ENCODE measurements at places on chromosomes 11 and 22.
A peak's percentile ranks its signal among the peaks of the same experiment; 100 is the strongest.

- DNase-seq = no peak
Measured at GRCh38 chr11:49424136-49424535, 215.7 kb upstream of the FOLH1 start.

DNA sequence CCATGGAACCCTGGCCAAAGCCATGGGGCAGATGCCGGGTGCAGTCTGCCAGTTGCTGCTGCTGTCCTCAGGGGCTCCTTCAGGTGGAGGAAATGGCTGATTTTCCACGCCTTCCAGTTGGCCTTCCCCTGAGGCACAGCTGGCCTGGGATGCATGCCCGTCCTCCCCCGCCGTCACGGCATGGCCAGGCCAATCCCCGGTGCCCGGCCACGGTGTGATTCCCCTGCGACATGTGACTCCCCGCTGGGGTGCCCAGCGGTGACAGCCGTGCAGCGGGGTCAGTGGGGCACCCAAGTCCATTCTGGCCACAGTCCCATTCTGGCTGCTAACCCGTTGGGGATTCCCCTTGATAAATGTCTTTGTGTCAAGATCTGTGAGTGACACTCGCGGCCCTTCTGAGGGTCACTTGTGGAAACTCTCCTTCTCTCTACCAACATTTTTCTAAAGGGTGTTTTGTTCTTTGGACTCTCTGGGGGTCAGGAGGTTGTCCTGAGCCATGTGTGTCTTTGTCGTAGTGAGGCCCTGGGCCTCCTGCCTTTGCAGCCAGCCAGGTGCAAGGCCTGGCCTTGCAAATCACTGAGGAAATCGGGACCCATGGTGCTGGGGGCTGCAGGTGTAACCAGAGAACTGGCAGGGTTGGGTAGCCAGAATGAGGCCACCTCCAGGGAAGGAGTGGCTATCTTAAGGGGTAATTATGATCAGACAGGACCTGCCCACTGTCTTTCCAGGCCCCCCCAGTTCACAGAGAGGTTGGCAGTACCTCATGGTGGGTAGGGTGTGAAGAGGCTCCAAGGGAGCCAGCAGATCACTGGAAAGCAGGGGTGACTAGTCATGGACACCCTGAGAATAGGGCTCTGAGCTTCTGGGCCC, 37.1 kb downstream of the KCNQ1OT1 start:
- DNase-seq = no peak

- no peak for DNase-seq
Measured at GRCh38 chr11:112013497-112014164, 11.6 kb upstream of the DLAT start.

DNA sequence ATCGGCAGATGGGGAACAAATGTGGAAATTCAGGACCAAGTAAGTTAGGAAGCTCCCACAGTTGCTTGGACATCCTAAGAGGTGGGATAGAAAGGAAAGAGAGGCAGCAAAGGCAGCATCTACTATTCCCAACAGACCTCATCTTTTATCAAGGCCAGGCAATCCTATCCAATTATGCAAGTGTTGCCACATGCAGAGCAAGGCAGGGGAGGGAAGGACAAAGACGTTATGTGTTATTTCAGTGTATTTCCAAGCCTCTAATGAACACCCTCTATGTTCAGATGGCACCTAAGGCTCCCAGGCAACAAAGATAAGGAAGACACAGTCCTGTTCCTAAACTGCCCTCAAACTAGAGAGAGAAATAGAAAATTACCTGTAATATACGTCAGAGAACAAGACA, 9.2 kb downstream of the TIGD3 start:
- DNase-seq = no peak

GRCh38 chr11:57637626-57638004, 12.1 kb downstream of the YPEL4 start:
- DNase-seq = no peak

DNA sequence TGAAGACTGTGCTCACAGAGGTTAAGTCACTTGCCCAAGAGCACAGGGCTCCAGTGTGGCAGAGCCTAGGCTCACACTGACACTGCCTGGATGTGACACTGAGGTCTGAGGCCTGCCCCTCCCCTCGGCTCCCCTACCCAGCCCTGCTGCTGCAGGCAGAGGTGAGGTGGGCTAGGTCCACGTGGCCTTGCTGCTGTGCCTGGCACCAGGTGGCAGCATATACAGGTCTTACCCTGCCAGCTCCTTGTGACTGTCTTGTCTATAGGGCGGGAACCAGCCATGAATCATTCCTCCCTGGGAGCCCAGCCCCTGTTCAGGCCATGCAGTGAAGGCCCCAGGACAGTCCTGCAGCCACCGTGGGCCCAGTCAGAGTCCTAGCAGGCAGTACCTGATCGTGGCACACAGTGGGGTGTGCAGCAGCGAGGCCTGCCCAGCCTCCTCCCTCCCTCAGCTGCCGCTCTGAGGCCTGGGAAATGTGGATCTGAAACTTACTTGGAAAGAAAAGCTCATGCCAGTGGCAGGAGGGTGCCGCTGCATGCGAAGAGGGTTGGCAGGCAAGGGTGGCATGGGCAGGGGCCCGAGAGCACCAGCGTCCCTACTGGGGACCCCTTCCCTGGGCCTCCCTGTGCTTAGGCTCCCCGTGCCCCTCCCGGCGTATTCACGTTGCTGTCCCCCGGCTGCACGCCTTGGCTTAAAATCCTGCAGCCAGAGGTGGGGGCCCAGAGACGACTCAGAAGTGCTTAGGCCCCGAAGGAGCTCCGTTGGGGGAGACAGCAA, 1.2 kb upstream of the CERK start:
- DNase-seq = no peak

DNA sequence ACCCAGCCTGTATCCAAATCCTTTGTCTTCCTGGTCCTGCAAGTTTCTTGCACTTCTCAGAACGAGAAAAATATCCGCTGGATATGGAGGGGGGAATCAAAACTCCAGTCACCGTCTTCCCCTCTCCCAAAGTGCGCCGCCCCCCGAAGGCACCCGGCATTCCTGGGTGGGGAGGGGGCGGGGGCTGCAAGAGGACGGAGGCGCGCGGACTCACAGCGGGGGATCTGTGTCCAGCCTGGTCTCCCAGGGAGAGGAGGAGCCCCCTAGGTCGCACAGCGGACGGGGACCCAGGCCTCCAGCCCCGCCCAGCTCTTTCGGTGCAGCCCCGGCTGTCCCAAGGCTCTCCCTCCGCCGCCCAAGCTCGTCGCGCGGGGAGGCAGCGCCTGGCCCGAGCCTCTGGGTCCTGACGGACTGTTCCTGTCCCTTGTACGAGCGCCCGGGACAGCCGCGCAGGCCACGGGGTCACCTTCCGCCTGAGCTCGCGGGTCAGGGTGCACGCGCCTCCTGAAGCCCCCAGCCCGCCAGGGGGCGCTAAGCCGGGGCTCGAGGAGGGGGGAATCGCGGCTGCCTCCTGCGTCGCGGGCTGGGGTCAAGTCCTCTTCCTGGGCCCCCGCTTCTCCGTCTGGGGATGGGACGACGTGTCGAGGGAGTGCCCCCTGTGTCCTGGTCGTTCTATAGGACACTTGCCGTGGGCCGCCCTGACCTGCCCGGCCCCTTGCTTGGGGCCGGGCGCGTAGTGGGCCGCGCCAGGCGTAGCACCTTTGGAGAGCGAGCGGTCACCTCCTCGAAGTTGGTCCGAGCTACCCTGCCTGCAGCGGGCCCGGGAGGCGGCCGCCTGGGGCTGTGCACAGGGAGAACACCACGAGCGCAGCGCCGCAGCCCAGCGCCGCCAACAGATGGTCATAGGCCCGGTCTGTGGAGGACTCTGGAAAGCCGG, 2.4 kb upstream of the WNT11 start:
- DNase-seq = peak; percentile 45

- DNase-seq = peak; percentile 6
Measured at GRCh38 chr11:18536209-18536608, 9.5 kb upstream of the TSG101 start.

DNA sequence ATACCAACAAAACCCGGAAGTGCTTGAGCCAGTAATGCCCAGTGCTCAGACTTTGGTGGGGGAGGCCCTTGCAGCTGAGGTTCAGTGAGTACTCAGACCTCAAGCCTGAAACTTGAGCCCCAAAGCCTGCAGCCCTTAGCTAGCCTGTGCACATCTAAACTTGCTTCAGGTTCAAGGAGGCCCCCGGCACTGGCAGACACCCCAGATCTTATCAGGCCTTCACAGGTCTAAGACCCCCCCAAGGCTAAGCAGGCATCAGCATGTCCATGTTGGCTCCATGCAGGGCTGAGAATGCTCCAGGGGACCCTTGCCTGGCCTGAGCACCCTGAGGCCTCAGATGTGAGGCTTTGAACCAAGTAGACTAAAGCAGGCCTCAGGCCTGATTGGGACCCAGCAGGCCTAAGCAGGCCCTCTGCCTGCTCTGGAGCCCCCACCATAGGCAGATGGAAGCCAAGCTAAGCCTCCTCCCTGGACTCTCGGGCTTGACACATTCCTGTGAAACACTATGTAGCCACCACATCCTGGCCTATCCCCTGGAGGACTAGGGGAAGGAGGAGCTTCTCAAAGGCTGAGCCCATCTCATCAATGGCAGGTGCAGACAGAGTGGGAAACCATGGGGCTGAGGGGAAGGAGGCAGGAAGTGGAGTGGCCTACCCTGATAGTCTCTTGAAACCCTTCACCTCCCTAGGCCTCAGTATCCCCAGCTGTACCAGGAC, 1.2 kb upstream of the CASTOR1 start:
- DNase-seq = no peak

- no peak for DNase-seq
Measured at GRCh38 chr11:10558288-10558687, 10.2 kb downstream of the LYVE1 start.

DNA sequence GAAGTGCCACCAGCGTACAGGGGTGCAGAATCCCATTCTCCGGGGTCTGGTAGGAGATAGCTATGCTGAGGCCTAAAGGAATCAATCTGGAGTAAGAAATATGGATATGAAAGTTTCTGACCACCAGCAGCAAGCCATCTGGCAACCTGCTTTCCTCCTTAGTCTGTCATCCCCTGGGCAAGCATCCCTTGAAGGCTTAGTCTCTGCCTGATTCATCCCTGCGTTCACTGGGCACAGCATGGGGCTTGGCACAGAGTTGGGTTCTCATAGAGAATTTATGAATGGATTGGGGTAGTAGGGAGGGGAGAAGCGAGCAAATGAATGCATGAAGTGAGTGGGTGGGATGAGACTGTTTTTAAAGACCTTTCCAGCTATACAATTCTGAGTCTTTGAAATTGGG, 85.8 kb upstream of the NARS2 start:
- no peak for DNase-seq

- no peak for DNase-seq
Measured at GRCh38 chr11:8320076-8320475, 56.4 kb upstream of the LMO1 start.

- no peak for DNase-seq
Measured at GRCh38 chr11:123481640-123482039, 51.6 kb downstream of the GRAMD1B start.

- no peak for DNase-seq
Measured at GRCh38 chr11:129840236-129840635, 24.6 kb downstream of the TMEM45B start.

DNA sequence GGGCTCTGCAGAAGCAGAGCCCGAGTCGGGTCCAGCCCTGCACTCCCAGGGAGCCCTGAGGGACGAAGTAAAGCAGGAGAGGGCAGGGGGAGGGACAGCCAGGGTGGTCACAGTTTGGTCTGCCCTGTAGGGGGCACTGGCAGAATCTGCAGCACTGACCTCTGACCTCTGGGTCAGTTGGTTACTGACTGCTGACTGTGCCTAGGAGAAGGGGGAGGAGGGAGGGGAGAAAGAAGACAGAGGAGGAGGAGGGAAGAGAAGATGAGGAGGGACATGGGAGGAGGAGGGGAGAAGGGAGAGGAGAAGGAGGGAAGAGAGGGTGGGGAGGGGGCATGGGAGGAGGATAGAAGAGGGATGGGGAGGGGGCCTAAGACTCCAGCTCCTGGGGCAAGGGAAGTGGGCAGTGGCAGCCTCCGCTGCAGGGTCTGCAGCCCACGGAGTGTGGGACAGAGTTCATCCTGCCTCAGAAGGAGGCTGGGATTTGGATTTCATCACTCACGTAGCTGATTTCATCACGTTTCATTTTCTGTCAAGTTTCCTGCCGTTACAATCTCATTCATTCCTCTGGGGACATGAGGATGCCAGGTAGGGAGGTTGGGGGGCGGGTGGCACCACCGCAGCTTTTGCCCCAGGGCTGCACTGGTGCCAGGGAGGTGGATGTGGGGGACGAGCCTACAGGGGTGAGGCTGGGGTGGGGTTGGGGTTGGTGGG, 55.2 kb downstream of the FLRT1 start:
- DNase-seq = no peak

DNA sequence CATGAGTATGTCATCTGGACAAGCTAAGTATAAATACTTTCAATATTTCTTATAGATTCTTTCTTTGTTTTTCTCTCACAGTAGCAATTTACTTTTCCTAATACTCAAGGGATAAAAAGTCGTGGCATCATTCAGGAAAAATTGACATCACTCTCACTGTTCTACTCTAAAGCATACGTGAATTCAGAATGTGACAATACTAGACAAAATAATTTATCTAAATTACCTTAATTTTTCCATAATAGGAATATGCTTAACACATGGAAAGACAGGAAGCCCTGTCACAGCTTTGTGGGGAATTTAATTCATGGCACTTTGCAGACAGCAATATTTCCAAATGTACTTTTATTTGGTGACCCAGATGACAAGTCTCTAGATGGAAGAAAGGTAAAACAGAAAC, 394.6 kb downstream of the DLG2 start:
- no peak for DNase-seq

GRCh38 chr22:26374391-26375026, 54.6 kb upstream of the ASPHD2 start:
- DNase-seq = no peak

DNA sequence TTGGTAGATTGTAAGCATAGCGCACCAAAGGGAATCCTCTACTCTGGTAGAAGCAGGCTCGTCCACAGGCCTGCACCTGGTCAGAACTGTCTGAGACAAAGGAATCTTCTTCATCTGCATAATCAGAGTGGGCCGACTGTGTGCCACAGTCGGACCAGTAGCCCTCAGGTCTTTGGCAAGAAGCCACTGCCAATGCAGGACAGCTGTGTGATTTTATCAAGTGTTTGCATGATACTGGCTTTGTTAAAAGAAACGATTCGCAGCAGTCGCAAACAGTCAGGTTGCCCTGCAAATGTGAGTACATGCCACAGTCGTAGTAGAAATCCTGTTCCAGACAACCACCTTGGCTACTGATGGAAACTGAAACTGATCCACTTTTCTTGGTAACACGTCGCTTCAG, 4.9 kb upstream of the CCDC34 start:
- no peak for DNase-seq

- no peak for DNase-seq
Measured at GRCh38 chr11:117834838-117835443, 10.4 kb upstream of the FXYD2 start.

GRCh38 chr11:3058753-3059664, 1.8 kb upstream of the CARS1 start:
- DNase-seq = no peak

DNA sequence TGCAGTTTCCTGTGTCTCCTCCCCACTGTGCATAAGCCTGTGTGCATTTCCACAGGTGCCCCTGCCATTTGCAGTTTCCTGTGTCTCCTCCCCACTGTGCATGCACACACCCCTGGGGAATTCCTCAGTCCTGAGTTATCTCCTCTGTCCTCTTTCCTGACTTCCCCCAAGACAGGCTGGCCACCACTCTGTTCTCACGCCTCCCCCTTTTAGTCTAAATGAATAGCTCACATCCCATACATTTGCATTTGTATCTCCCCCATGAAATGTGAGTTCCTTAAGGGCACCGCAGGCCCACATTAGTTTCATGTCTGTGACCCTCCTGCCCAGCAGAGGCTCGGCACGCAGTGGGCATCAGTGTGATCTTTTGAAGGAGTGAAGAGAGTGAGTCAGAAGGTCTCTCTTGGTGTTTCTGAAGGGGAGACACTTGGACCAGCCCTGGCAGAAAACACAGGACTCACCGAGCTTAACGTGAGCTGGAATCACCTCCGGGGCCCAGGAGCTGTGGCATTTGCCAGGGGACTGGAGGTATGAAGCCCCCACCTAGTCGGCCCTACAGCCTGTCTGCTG, 6.2 kb downstream of the LRRC74B start:
- DNase-seq = no peak

Data from DMS79 (cell line).